Stimulated activated effector memory CD8-positive, alpha-beta T cell treated with anti-CD3 and anti-CD28 coated beads, Interleukin-12 subunit alpha, Interleukin-12 subunit beta, amount 100 ng/mL, for 72 hours (primary cell): ENCODE measurements at places on chromosomes 1 and 21.

DNA sequence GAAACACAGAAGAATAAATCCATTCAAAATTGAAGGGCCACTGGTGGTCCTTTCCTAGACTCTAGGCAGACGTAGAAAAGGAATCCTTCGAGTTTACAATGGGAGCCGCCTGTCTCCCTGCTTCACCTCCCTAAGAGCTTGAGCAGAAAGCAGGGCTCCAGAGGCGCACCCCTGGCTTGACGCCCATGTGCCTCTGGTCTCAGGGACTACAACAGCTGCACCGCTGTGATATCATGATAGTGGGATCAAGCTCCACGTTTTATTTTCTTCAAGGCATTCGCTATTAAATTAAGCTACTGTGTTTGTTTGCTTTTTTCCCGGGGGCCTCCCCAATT lies 403 bp upstream of the C1orf122 start:
- DNase-seq: no peak

GRCh38 chr1:7491109-7491817 lies 279.8 kb upstream of the VAMP3 start:
- DNase-seq: no peak

GRCh38 chr1:154663471-154664060 lies 55.6 kb upstream of the ADAR start:
- no peak for DNase-seq

- DNase-seq: no peak
Observed at GRCh38 chr1:179127163-179127895, 45.5 kb downstream of the TOR3A start.

- no peak for DNase-seq
Observed at GRCh38 chr1:223230161-223230881, 87.3 kb upstream of the TLR5 start.

GRCh38 chr1:22450351-22451021 lies 1.2 kb upstream of the ZBTB40 start:
- no peak for DNase-seq

DNA sequence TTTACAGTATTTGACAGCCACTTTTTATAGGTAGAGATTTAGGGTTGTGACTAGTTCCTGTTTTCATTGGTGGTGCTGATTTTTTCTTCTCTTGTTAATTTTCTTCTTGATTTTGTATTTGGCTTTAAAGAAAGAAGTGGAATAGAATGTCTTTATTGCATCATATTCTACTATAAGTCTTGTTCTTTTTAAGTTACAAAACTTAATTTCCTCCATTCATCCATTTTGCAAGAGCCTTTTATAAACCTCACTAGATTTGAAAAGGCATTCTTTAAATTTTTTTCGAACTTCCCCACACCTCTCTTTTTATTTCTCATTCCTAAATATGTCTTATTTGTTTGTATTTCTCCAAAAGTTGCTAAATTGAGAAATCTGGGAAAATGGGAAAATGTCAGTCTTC lies 1368.6 kb upstream of the ADGRL4 start:
- DNase-seq: no peak

GRCh38 chr1:50570066-50570468 lies 146.8 kb upstream of the DMRTA2 start:
- DNase-seq: no peak

DNA sequence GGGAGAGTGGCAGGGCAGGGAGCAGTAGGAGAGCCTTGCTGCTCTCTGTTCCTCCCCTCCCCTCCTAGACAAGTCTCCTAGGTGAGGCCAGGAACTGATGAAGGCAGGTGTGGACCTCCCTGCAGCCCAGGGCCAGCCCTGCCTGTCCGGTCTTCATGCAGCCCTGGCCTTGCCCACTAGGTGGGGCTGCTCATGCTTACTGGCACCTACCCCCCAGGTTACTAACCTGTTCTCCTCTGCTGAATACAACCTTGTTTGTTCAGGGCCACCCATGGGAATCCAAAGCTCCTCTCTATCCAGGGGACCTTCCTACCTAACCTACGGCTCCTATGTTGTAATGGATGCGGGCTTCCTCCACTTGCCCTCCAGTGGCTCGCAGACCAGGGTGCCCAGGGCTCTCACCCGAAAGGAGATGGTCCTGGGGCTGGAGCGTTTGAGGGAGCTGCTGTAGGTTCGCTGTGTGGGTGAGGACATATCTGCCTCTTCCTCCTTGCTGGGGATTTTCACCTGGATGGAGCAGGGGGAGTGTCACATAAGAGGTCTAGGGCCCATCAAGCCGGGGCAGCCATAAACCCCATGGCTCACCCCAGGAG lies 7.9 kb upstream of the TNNT2 start:
- peak; percentile 70 for DNase-seq

GRCh38 chr1:95393434-95393833 lies 159.4 kb downstream of the RWDD3 start:
- DNase-seq: no peak

DNA sequence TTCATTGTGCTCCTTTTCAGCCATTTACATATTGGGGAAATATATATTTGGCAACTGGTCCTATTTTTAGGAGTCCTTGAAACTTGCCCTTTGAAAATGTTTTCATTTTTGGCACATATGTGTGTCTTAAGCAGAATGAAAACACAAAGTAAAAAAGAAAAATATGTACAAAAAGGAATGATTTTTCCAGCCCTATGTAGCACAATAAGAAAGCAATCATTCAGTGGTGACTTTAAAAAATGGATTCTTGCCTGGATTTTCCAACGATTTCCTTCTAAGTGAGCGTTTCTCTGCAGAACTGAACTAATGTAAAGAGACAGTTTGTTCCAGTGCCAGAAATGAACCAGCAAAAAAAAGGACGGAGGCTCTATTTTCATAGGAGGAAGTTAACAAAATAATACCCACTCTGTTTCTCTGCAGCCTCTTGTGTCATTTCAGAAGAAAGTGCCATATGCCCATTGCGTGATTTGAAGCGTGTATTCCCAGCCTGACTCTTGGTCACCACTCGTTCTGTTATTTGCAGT lies 340.1 kb downstream of the SETD4 start:
- DNase-seq: no peak

DNA sequence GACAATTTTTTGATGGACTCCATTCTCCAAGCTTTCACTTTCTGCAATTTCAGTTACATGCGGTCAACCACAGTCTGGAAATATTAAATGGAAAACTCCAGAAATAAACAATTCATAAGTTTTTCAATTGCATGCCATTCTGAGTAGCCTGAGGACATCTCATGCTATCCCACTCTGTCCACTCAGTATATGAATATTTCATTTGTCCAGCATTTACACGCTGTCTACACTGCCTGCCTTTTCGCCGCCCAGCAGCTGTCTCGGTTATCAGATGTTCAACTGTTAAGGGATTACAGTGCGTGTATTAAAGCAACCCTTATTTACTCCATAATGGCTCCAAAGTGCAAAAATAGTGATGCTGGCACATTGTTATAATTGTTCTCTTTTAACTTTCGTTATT lies 116.3 kb downstream of the ADSS2 start:
- no peak for DNase-seq

- no peak for DNase-seq
Observed at GRCh38 chr1:109567877-109568672, 19.7 kb downstream of the GNAI3 start.

DNA sequence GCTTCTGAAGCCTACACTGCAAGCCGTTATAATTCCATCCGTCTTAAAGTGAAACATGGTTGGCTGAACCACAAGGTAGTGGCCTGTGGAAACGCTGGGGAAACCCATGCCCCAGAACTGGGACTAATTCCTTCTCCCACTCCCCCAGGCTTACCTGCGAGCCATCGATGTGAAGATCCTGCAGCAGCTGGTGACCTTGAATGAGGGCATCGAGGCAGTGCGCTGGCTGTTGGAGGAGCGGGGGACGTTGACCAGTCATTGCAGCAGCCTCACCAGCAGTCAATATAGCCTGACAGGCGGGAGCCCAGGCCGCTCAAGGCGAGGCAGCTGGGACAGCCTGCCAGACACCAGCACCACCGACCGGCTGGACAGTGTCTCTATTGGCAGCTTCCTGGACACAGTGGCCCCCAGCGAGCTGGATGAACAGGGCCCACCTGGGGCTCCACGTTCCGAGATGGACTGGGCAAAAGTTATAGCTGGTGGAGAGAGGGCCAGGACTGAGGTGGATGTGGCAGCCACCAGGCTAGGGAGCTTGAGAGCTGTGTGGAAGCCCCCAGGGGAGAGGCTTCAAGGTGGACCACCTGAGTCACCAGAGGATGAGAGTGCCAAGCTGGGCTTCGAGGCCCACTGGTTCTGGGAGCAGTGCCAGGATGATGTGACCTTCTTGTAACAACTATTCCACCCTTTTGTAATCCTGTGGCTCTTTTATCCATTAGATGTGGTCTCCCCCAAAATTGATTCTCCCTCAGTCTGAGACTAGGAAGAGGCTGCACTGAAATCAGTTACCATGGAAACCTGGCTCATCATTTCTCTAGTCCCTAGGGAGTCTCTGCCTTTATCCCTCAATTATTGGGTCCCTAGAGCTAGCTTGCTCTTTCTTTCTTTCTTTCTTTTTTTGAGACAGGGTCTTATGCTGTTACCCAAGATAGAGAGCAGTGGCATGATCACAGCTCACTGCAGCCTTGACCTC lies 16.7 kb downstream of the LURAP1 start:
- no peak for DNase-seq

- DNase-seq: no peak
Observed at GRCh38 chr1:157429601-157430240, 122.6 kb downstream of the FCRL5 start.

DNA sequence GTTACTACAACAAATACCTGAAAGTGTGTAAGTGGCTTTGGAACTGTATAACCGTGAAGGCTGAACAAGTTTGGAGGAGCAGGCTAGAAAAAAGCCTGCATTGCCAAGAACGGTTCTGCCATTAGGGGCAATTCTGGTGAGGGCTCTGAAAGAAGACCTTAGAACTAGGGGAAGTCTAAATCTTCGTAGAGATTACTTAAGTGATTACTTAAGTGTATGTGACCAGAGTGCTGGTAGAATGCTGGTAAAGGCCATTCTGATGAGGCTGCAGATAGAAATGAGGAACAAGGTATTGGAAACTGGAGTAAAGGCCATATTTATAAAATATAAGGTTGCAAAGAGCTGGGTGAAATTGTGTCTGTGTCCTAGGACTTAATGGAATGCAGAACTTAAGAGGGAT lies 158.0 kb downstream of the CLIC6 start:
- no peak for DNase-seq

GRCh38 chr1:156898161-156898566 lies 4.6 kb downstream of the PEAR1 start:
- no peak for DNase-seq

DNA sequence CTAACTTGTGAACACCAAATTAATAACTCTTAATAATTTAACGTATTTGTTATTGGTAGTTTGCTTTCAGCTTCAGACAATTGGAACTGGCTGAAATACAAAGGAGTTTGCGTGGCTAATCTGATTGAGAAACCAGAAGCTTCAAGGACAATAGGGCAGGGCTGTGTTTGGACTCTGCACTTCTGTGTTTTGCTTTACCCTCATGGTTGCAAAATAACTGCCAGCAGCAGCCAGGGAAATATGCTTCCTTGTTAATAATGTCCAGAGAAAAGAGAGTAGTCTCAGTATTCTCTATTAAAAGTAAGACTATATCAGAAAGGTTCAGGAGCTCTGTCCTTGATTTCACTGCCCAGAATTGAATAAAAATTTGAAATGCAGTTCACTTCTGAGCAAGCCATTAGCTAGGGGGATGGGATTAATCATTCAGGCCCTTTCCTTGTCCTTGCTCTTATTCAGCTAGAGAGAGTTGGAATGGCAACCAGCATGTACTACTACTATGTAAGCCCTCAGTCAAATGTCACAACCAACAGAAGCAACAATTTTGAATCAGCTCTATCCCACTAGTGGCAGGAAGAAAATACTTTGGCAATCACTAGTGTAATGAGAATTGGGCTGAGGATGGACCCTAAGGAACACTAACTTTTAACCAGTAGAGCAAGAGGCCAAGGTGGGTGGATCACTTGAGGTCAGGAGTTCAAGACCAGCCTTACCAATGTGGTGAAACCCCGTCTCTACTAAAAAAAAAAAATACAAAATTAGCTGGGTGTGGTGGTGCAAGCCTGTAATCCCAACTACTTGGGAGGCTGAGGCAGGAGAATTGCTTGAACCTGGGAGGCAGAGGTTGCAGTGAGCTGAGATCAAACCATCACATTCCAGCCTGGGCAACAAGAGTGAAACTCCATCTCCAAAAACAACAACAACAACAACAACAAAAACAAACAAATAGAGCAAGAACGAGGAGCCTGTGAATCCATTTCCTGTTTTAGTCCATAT lies 76.8 kb downstream of the POU2F1 start:
- DNase-seq: no peak

DNA sequence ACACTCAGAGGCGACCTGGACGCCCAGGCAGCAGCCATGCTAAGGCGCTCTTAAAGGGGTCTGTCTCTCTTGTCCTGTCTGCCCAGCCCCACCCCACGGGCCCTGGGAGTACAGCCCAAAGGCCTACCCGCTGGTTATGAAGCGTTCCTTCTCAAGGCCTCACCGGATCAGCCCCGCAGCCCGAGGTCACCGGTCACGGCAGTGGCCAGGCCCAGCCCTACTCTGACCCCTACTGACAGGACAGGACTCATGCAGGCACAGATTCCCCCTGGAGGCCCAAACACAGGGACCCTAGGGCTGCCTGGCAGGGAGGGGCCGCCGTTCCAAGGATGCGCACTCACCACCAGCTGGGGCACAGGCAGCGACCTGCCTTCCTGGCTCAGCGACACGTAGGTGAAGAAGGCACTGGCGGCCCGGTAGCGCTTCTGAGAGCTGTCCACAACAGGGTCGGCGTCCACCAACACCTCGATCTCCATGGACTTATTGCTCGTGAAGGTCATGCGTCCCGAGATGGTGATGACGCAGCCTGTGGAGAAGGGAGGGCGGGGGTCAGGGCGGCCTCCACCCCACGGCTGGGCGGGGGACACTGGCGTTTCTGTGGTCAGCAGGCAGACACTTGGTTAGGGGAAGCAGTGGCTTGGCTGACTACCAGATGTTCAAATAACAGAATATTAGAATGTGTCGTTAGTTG lies 20.0 kb upstream of the GPR153 start:
- no peak for DNase-seq

DNA sequence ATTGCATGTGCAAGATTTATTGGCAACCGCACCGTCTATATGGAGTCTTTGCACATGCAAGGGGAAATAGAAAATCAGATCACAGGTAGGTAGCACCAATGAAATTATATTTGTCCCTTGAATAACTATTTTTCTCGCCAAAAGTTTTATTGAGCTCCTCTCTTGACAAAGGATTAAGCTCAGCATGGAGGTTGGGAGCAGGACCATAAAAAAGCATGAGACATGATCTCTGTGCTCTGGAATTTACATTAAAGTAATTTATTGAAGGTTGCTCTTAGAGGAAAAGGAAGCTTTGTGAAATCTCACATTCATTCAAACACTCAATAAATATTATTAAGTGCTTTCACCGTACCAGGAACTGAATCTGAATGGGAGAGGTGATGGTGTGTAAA lies 66.0 kb upstream of the UBE2U start:
- DNase-seq: no peak

GRCh38 chr21:39316729-39317128 lies 3.3 kb upstream of the BRWD1 start:
- no peak for DNase-seq

DNA sequence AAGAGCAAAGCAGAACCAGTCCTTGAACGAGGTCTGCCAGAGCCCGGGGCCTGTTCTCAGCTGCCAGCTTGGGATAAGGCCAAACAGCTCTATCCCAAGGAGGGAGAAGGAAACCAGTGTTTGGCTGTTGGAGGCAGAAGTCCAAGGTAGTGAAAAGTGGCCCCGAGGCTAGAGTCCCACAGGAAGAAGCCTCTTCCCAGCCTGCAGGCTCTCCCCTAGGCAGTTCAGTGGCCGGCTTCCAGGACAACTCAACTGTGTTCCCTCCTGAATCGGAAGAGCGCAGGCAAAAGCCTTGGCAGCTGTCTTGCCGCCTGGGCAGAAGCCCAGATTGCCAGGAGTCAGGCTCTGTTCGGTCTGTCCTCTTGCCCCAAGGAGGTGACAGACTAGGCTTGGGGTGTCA lies 19.3 kb downstream of the QSOX1 start:
- no peak for DNase-seq

GRCh38 chr1:221904319-221904718 lies 162.4 kb upstream of the DUSP10 start:
- DNase-seq: no peak
